Stimulated activated CD4-positive, alpha-beta T cell treated with anti-CD3 and anti-CD28 coated beads, Interleukin-15, amount 100 ng/mL, for 48 hours (primary cell): ENCODE measurements at places on chromosomes 5 and 9.

GRCh38 chr9:23962101-23962500 lies 136.1 kb upstream of the ELAVL2 start:
- no peak for DNase-seq

GRCh38 chr9:112020680-112021596 lies 124.3 kb downstream of the UGCG start:
- no peak for DNase-seq

DNA sequence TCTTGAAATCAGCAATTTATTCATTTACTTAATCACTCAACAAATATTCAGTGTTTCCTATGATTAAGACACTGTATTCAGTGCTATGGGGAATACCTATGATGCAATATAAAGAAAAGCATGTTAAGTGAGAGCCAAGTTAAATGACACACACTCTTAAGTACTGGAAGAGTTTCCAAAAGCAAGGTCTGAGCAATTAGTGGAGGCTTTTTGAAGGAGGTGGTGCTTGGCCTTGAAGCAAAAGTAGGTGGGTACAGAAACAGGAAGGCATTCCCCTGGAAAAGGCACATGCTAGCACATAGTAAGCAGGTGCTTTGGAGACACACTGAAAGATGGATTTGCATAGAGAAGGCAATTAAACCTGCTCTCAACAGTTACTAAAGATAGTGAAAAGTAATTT lies 4.0 kb downstream of the TSLP start:
- no peak for DNase-seq

- no peak for DNase-seq
Measured at GRCh38 chr5:132467287-132467984, 23.1 kb downstream of the IRF1 start.

DNA sequence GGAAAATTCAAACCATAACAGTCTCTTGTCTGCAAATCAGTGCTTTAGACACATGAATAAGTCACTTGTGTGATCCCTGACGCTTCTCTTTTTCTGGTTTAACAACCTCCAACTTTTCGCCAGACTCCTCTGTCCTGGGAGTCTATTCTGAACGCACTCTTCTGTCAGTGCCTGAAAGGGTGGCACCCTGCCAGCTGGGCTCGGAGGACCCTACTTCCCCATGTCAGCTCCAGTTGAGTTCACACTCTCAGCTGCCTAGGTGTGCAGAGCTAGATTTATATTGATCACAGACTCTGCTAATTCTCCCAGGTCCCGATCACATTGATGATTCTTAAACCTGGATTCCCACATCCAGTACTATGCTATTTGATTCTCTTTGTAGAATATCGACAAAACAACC lies 649.1 kb downstream of the BNC2 start:
- no peak for DNase-seq

- no peak for DNase-seq
Measured at GRCh38 chr5:38751103-38751502, 94.7 kb upstream of the OSMR start.

GRCh38 chr5:14457476-14457875 lies 124.1 kb upstream of the OTULINL start:
- no peak for DNase-seq

GRCh38 chr9:19488721-19489120 lies 79.9 kb downstream of the ACER2 start:
- no peak for DNase-seq

DNA sequence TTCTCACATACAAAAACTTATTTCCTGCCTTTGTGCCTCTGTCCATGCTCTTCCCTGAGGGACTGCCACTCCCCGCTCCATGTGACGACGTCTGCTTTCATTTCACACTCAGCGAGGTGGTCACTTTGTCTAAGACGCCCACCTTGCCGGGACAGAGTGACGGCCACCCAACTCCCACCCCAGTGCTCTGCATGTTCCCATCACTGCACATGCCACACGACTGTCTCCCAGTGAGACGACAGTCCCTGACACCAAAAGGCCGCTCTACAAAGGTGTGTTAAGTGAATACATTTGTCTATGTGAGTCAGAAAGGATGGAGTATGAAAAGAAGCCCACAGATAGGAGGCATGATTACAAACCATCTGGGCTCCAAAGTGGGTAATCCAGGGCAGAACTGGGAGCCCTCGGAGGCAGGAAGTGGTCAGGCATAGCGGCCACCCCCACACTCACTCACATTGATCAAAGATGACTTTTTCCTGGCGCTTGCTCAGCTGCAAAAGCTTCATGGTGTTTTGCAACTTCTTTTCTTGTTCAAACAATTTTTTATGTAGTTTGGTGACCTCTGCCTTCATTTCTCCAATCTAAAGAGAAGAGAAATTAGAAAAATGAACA lies 185.8 kb downstream of the CDK5RAP2 start:
- DNase-seq: peak; percentile 39

DNA sequence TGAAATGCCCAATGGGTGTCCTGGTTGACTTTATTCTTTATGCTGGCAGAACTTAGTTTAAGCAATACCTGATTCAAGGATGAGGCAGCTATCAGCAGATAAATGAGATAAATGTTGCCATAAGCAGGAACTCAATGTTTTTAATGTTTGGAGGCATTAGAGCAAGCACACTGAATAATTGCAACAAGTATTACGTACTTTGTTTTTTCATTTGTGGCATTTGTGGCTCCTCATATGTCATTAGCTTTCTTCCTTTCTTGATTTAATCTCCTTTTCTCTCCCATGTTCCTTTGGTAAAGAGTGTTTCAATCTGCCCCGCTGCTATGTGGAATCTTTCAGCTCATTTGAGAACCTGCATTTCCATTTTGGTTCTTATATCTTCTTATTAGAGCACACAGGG lies 6.4 kb upstream of the NR3C1 start:
- no peak for DNase-seq

DNA sequence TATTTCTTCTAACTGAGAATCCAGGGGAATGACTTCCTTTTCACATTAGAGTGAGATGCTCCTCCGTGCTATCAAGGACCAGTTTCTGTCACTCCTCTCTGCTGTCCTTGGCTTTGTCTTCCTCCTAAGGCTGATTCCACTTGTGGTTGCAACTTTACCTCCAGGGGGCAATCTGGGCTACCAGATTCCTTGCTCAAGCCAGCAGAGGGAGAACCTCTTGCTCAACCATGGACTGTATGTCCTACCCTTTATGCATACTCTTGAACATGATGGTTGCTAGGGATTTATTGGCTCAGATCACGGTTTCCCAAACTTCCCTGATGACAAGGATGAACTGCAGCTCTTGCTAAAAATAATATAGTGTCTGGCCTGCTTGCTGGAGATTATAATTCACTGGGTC lies 24.0 kb downstream of the NNT start:
- no peak for DNase-seq
